ENCODE measurements at places on chromosomes 11 and 22.

DNA sequence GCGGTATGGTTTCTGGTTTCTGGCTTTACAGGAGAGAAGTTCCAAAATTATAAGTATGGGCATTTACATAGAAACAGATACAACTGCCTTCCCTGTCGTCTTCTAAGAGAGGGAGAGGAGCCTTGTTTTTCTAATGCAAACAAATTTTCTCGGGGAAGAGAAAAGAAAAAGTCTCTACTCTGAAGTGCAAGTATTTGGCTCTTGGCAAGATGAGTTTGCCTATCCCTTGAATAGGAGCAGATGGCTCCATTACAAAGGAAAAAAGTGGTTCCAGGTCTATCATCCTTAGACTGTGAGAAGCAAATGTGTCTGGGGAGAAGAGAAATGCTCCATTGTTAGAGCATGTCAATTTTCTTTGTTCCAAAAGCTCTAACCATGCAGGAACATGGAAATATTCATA, 455.6 kb downstream of the BUD13 start:
- DNase-seq, result no peak

DNA sequence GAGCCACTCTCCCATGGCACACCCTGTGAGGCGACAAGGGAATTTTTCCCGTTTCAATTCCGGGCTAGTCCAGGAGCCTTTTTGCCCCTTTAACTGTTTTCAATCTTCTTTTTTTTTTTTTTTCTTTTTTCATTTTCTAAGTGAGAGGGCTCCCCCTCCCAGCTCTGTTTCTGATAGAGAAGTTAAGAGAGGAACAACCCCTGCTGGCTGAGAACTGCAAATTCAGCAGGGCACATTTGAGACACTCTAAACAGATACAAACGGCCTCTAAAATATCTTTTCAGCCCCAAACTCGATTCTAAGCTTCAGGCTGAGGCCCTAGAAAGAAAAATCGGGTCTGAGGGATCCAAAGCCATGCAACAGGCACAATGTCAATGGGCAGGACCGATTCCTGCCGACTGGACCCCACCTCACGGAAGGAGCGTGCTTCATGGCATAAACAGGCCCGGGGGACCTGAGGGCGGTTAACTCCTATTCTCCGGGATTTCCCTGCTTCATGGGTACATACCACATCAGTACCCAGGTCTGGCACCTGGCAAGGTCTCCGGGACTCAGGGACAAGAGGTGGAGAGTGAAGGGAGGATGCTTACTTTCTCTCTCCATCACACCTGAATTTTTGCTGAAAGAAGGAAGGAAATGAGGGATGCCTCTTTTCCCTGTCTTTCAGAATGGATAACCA, 627.5 kb downstream of the BUD13 start:
- DNase-seq, result no peak

- no peak for DNase-seq
Measured at GRCh38 chr22:44765571-44766285, 13.4 kb downstream of the ARHGAP8 start.

DNA sequence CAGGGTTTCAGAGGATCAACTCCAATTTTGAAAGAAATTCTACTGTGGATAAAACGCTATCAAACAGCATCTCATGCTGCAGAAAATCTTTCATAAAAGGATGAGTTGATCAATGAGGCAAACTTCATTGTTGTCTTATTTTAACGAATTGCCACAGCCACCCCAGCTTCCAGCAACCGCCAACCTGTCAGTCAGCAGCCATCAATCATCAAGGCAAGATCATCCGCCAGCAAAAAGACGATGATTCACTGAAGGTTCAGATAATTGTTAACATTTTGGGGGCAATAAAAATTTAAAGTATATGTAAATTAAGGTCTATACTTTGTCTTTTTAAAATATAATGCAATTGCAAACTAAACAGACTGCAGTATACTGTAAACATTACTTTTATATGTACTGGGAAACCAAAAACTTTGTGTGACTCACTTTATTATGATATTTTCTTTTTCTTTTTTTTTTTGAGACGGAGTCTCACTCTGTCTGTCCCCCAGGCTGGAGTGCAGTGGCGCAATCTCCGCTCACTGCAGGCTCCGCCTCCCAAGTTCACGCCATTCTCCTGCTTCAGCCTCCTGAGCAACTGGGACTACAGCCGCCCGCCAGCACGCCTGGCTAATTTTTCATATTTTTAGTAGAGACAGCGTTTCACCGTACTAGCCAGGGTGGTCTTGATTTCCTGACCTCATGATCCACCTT, 155.3 kb upstream of the SYN3 start:
- DNase-seq, result no peak

GRCh38 chr22:16914006-16914405, 88.8 kb upstream of the XKR3 start:
- no peak for DNase-seq

DNA sequence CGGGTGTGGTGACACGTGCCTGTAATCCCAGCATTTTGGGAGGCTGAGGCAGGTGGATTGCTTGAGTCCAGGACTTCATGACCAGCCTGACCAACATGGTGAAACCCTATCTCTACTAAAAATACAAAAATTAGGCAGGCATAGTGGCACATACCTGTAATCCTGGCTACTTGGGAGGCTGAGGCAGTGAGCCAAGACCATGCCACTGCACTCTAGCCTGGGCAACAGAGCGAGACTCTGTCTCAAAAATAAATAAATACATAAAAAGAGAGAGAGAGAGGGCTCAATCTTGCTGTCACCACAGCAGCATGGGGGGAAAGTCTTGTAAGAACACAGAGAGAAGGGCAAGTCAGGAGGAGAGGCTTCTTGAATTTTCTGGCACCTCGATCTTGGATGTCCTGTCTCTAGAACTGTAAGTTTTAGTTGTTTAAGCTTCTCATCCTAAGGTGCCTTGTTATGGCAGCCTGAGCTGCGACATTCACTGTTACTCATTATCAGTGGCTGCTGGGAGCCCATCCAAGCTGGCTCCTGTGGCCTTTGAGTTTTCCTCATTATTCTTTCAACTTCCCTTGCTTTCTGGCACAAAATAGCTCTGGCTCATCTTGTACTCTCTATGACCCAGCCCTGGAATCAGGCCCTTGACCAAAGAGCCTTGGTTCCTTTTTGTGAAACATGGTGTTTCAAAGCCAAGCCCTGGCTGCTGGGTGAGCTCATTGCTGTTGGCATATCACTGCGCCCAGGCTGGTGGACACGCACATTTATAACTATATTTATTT, 8.0 kb upstream of the PSMC3 start:
- DNase-seq, result no peak

DNA sequence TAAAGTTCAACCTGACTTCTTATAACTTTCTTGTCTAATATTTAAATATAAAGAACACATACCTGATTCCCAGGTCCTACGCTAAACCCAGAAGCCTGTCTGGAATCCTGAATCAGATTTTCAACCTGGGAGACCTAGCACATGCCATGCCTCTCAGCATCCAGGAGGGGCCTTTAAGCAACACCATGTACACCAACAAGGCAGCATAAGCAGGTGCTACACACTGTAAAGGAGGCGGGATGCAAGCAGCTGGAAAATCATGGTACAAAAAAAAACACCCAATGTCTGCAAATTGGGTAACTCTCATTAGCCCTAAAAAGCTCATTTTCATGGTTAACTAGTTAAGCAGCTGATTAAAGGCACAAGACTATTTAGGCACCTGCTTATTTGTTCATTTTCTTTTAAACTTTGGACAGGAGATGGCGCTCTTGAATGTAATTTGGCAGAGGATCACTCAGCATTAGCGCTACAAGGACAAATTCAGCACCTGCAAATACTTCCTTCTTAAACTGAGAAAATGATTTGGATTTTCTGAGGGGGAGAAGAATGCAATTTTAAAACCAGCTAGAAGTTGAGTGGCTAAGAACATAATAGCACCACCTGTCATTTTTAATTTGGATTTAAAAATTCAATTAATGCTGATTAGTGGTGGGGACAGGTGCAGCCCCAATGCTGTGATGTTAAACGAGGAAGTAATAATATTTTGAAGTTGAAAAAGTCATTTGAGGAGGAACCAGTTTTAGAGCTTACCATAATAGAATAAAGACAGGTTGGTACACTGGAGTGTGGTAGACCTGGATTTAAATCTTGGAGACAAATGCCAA, 104.0 kb downstream of the FAR1 start:
- DNase-seq, result peak; percentile 2

GRCh38 chr22:23063539-23064380, 6.6 kb upstream of the GNAZ start:
- no peak for DNase-seq

GRCh38 chr22:22037740-22038139, 55.2 kb upstream of the TOP3B start:
- no peak for DNase-seq

- no peak for DNase-seq
Measured at GRCh38 chr11:33242575-33242974, 14.6 kb upstream of the HIPK3 start.

GRCh38 chr22:35454416-35455054, 54.6 kb downstream of the MCM5 start:
- DNase-seq, result no peak

DNA sequence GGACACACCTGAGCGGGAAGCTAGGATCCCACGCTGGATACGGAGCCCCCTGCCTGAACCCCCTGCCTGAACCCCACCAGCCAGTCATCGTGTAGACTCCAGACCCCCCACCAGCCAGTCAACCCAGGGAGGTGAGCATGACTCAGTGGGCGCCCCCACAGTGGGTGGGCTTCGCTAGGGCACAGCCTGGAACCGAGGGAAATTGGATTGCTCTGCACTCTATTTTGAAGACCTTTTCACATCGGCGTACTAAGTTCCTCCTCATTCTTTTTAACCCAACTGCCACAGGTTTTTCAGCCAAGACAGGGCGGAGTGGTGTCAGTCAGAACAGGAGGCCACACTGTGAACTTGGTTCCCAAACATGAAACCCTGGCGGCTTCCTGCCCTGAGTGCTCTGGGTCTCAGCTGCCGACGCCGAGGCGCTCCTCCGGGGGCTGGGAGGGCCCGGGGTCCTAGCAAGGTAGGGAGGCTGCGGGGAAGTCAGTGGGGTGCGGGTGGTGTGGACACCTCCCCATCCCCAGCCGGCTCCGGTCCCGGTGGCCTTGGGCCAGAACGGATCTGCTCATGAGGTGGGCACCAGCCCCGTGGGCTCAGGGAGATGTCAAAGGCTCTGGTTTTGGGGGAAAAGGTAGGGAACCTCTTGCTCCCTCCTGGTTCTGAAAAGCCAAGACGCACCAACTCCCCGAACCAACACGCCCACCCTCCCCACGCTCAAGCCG, 57.0 kb downstream of the BRD1 start:
- DNase-seq, result no peak

GRCh38 chr22:36809351-36809750, 7.5 kb downstream of the PVALB start:
- no peak for DNase-seq

DNA sequence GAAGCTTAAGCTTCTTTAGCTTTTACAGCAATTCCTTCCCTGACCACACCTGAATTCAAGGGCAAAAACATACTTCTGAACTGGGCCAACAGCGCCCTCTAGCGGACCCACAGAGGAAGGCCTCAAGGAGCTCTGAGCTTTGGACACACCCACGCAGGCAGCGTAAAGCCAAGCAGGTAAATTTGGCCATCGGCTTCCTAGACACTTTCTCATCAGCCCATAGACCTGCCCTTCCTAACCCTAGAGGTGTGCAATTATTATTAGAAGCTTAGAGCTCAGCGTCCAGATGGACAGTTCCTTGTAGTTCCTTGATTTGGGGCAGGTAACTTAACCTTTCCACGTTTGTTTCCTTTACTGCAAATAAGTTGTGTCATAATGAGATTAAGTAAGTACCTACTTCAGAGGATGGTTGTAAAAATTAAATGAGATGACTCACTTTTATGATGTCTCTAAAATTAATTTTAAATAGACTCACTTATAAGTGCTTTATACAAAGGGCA, 25.7 kb upstream of the HMGXB4 start:
- peak; percentile 54 for DNase-seq

GRCh38 chr22:45645150-45645525, 26.5 kb upstream of the ATXN10 start:
- no peak for DNase-seq

GRCh38 chr11:19979519-19979845, 180.8 kb downstream of the DBX1 start:
- no peak for DNase-seq

- no peak for DNase-seq
Measured at GRCh38 chr11:121024989-121025388, 1.1 kb downstream of the TBCEL start.

GRCh38 chr11:17383461-17383860, 5.0 kb downstream of the KCNJ11 start:
- DNase-seq, result no peak

GRCh38 chr11:92653454-92653853, 316.0 kb upstream of the MTNR1B start:
- DNase-seq, result no peak

- no peak for DNase-seq
Measured at GRCh38 chr11:3087821-3088800, 30.9 kb upstream of the CARS1 start.

DNA sequence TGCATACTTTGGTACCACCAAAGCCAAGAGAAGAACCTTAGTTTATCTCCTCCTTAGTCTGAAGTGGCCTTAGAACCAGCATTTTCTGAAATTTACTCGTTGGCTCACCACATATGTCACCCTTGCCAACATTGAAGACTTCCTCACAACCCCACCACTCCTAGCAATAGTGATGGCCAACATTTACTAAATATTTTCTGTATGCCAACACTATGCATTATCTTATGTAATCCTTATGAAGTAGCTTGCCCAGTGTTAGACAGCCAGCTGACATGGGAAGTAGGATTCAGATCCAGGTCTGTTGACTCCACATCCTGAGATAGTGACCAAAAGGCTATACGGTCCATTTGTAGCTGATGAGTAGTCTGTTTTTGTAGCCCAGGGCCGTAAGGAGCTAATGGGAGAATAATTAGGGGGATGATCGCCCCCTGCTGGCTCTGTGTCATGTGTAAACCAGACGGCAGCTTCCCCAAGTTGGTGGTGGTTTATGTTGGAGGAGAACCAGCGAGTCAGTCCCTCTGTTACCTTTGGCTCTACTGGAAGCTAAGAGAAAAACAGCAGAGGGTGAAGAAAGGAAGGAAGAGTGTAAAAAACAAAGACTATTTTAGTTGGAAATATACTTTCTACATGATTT, 120.5 kb upstream of the RASSF10 start:
- peak; percentile 54 for DNase-seq

GRCh38 chr11:96486890-96487611, 97.2 kb downstream of the JRKL start:
- DNase-seq, result no peak

DNA sequence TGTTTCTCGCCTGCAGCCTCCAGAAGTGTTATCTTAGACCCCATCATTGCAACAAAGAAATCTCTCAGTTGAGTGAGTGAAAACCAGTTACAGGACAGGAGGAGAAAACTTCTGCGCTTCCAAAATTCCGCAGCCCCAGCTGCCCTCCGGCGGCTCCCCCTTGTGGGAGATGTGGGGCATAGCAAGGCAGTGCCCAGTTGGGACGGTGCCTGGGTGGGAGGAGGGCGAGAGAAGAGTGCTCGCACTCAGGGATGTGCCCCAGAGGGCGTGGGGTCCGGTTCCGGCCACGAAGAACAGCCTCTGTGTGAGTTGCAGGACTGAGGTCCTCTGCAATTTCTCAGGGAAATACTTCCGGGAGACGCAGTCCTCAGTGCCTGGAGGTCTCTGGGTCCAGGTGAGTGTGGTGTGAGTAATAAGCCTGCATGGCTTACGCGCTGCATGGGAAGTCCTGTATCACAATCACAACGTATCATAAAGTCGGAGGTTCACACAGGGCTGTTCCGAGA, 87.0 kb upstream of the BLID start:
- no peak for DNase-seq

GRCh38 chr11:130243816-130244215, 70.9 kb downstream of the ZBTB44 start:
- no peak for DNase-seq

- no peak for DNase-seq
Measured at GRCh38 chr22:47119181-47119580, 356.7 kb downstream of the TBC1D22A start.
